ENCODE measurements at places on chromosomes 6 and 20. TPM values are rescaled to one million over a fixed set of nuclear protein-coding genes. Genes with fewer than 3 reads are reported as not detected.

SLC16A10 gene
- total RNA-seq = not detected

CTSA gene
- 16.2 TPM for total RNA-seq

SIRPG gene
- total RNA-seq = not detected

XKR7 gene
- not detected for total RNA-seq

PGC gene
- not detected for total RNA-seq

TULP1 gene
- not detected for total RNA-seq

VWA7 gene
- total RNA-seq = 0.48 TPM

SMOC2 gene
- 1.1 TPM for total RNA-seq

PPP1R11 gene
- 17.1 TPM for total RNA-seq

GHRH gene
- not detected for total RNA-seq

GRM1 gene
- not detected for total RNA-seq

PAX1 gene
- not detected for total RNA-seq

MAPK13 gene
- total RNA-seq = 44.3 TPM

NKX2-4 gene
- not detected for total RNA-seq

MTFR2 gene
- total RNA-seq = 0.64 TPM

SLC35D3 gene
- under 0.01 TPM for total RNA-seq

SERINC3 gene
- total RNA-seq = 119 TPM

NRN1 gene
- not detected for total RNA-seq

CLVS2 gene
- total RNA-seq = not detected

SYNCRIP gene
- total RNA-seq = 49.9 TPM

OPRM1 gene
- not detected for total RNA-seq

LY6G5B gene
- 0.43 TPM for total RNA-seq

C20orf144 gene
- not detected for total RNA-seq

SLC22A3 gene
- 8.0 TPM for total RNA-seq

CYP39A1 gene
- total RNA-seq = 2.4 TPM

UNC93A gene
- total RNA-seq = not detected

TEAD3 gene
- 4.8 TPM for total RNA-seq

SLC32A1 gene
- total RNA-seq = not detected

Data from tracheal epithelial cell (primary cell).